ENCODE measurements at places on chromosomes 6 and 20.

GRCh38 chr6:885051-885590 lies 192.2 kb upstream of the EXOC2 start:
- no peak for DNase-seq

GRCh38 chr6:75155631-75156030 lies 50.2 kb downstream of the COL12A1 start:
- DNase-seq, result no peak

GRCh38 chr6:16929809-16930208 lies 168.5 kb upstream of the ATXN1 start:
- DNase-seq, result no peak

DNA sequence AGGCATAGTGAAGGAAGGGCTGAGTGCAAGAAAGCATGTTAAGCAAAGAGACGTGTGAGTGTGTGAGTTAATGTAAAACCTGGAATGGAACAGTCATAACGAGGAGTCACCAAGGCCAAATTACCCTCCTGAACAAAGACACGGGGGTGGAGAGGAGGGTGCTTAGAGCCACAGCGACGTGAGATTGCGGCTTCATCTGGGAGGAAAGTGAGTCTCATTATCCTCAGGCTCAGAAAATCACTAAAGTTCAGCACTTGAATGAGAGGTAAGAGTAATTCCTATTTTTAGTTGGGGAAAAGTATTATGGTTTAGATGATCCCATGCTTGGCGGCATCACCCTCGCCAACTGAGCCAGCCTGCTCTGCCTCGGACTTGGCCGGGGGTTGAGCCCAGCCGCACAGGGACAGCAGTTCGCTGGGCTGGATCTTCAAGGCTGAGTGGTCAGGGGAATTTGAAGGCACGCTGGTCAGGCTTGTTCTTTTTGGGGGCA lies 136.6 kb downstream of the DTNBP1 start:
- DNase-seq, result no peak

DNA sequence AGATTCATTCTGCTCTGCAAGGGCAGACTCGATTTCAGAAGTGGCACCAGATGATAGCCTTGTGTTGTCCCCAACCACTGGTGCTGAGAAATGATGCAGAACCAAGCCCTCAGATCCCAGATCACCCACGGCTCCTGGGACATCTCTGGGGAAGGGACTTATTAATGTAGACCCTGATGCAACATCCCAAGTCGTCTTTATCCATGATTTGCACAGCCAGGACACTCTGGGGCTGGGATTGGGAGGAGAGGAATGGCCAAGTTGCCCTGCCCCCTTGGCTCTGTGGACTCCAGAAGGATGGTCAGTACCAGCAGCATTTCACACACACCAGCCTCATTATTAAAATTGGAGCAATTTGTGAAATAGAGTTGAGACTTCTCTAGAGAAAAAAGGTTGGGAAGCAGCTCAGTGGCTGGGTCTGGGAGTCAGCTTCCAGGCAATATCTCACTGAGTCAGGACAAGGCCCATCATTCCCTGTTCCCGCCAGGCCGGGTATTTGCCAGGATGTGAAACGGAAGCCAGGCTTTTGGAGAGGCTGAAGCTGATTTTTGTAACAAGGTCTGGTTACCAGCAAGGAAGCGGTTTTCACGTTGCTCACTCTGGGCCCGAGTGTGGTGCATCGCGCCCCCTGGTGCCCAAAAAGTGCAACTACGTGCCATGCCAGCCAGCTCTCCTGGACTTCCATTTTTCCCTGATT lies 67.4 kb downstream of the ZBTB2 start:
- peak; percentile 79 for DNase-seq

- DNase-seq, result no peak
Observed at GRCh38 chr6:13180538-13180937, 147.8 kb downstream of the TBC1D7 start.

DNA sequence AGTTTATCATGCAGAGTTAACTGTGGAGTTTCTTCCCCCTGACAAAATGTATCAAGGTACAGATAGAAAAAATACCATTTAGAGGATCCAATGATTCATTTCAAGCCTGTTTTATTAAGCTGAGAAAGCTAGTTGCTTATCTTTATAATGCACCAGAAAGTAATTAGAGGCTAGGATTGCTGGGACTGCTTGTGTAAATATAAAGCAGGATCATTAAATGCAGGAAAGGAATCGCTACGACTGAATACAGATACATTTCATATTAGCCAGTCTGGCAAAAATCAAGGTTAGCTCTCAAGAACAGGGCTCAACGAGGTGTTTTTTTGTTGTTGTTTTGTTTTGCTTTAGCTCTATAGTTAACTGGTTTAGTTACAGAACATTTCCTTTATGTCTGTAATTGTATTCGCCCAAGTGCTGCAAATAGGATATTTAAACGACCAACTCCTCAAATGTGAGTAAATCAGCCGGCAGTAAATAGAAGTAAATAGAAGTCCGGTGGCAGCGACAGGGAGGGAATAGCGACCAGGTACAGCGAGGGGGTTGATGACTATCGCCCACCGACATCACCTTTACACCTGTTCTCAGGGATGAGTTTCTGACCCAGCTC lies 748 bp downstream of the UBE2J1 start:
- DNase-seq, result no peak

- DNase-seq, result no peak
Observed at GRCh38 chr6:150363733-150364132, 5.1 kb upstream of the IYD start.

GRCh38 chr20:57970116-57970515 lies 258.3 kb downstream of the ANKRD60 start:
- no peak for DNase-seq

DNA sequence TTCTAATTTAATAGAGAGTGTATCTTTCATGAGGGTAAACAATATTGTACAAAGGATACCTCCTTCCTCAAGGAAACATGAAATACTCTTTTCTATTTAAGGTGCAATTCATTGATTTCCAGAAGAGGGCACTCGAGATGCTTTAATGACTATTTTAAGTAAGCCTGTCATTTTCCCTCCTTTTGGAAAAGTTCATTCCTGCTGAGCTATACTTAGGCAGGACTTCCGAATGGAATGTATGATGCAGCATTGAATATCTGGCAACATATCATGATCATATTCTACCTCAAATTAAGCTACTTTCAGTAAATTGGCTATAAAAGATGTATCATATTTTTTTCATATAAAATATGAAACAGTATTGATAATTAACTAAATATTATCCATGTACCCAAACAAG lies 5.0 kb downstream of the DST start:
- DNase-seq, result peak; percentile 31

DNA sequence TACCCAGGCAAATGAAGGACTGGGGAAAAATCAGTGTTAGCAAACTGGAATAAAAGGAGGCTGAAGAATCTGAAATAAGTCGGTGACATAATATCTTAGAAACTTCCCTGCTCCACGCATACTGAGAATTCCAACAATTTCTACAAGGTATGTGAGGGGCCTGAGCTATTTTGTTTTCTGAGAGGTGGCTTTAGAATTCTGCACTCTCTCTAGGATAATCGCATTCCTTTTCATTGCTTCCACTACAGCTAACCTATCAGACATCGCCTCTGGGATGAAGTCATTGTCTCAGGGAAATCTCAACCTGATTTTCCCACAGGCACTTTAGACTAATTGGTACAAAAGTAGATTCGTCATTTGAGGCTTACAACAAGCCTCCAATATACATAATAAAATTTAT lies 740.8 kb downstream of the PHF3 start:
- no peak for DNase-seq

GRCh38 chr6:39322306-39322850 lies at the start of gene KCNK16:
KCNK16 (minus strand) TSS chr6:39322702; CDS start chr6:39322540, 162 bp downstream.
- DNase-seq, result no peak

GRCh38 chr6:137762168-137763090 lies 104.6 kb upstream of the TNFAIP3 start:
- no peak for DNase-seq

All from urothelium cell line (cell line).